Left cardiac atrium (tissue), 4 donors: ENCODE measurements at places on chromosomes 2 and 18.

- no peak for DNase-seq
These were observed 15.7 kb downstream of the C1QL2 start for GRCh38 chr2:119142824-119143223.

GRCh38 chr2:221229099-221229498 lies 343.0 kb downstream of the EPHA4 start:
- DNase-seq: no peak

DNA sequence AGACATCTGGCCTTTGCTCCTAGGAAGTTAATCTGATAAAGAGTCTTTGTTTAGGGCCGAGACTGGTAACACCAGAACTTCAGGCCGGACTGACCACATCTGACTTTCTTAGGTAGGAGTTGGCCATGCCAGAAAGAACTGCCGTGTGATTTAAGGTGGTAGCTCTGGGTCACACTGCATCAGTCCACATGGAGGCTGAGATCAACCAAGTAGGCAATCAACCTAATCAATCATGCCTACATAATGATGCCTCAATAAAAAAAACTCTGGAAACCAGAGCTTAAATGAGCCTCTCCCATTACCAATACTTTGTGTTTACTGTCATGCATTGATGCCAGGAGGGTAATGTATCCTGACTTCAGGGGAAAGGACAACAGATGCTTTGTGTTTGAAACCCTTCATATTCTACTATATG lies 44.1 kb upstream of the ORC2 start:
- DNase-seq: no peak

DNA sequence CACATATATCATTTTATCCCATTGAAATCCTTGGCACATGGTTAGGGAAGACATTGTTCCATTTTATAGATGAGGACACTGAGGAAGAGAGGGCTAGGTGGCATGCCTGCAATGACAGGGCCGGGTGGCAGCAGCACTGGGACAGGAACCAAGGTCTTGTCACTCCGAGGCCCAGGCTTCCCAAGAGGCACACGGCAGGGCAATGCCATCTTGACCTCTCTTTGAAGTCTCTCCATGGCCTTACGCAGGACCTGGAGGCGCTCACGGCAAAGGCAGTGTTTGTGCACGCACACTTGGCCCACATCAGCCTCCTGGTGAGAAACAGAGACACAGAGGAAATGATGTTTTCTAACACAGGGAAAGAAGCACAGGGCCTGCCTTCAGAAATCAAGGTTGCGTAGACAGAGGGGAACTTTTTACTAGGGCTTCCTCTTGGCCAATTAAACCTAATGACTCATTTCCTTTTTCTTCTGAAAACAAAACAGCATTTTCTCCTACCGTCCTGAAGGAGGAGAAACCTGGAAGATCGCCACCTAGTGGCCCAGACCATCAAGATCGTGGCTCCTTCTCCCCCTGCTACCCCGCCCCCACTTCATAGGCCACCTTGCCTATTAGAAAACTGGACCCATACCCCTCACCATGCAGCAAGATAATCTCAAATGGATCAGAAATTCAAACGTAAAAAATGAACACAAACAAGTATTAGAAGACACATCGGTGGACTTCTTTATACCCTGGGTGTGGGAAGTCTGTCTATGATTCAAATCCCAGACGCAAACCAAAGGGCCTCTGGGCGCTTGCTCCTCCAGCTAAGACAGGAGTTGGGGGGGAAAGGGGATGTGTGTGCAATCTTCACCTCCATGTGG lies 74.6 kb upstream of the SP3 start:
- peak; percentile 93 for DNase-seq

- DNase-seq: no peak
These were observed 211.6 kb downstream of the EN1 start for GRCh38 chr2:118635891-118636290.

DNA sequence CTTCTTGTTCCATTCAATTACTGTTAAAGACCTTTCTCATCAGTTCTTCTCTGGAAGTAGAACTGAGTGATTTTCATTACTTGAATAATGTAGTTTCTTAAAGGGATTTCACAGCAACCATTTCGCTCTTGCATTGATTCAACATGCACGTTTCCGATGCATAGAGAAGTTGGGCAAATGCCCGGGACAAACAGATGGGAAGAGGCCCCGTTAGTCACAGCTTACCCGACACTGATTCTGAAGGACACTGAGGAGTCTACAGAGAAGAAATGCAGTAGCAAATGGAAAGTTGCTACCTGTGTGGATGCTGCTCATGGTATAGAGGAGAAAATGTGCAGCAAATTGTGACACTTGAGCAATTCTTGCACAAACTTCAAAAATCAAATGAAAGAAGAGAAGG lies 32.3 kb upstream of the GCG start:
- DNase-seq: no peak

DNA sequence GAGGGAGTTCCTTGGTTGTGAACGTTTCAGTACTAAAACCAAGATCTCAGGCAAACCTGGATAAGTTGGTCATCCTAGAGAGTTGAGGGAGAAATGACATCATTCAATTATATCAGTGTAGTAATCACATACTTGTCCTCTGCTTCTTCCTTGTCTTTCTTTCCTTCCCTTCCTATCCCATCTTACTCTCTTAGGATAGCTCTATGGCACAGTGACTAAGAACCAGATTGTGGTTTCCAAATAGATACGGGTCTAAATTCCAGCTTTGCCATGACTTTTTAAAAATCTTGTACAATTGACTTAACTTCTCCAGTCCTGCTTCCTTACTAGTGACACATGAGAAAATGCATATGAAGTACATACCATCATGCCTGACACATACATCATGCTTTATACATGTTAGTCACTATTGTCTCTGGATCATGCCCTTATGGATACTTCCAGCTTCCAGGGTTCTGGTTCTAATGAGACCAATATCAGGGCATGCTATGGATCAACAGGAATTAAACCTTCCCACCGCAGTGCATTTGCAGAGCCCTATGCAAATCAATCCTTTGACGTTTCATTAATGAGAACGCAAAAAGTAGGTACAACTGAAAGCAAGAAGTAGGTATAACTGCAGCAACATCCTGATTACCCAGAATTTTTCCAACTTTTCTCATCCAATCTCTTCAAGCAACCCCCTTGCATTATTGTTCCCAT lies 168.0 kb upstream of the KLF7 start:
- no peak for DNase-seq

GRCh38 chr2:151289972-151290866 lies 751 bp upstream of the NMI start:
- no peak for DNase-seq

DNA sequence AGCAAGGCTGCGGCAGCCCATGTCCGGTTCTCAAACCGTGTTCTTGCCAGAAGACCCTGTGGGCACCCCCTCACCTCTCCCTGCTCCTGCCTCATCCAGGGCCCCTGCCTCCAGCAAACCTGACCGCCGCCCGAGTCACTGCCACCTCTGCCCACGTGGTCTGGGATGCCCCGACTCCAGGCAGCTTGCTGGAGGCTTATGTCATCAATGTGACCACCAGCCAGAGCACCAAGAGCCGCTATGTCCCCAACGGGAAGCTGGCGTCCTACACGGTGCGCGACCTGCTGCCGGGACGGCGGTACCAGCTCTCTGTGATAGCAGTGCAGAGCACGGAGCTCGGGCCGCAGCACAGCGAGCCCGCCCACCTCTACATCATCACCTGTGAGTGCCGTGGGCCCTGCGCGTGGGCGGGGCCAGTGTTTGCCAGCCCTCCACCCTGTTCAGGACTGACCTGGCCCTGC lies 32.2 kb downstream of the MTERF4 start:
- peak; percentile 14 for DNase-seq

DNA sequence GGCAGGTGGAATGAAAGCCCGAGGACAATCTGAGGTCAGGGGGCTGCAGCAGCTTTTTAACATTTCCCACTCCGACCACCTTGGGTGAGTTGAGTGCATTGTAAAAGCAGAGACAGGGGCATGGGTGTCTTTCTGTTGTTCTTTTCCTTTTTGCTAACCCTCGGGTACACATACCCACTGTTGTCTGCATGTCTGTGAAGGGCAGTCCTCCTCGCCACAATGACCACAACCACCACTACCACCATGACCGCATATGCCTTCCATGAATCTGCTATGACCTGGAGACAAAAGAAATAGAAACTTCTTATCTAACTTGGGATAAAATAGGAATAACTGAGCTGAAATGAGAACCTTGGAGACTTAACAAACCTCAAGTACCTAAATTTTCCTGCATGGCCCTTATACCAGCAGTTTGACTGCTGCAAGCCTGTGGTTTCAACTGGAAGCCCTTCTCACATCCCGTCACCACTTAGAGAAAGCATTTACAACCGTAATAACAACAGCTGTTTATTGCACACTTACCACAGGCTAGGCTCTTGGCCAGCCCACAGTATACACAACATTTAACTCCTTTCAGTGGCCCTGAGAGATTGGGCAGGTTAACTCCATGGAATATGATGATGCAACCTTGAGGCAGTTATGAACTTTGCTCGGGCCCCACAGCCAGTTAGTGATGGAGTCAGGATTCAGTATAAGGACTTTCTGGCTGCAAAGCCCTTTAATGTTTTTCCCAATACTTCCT lies 80.3 kb downstream of the GYPC start:
- no peak for DNase-seq

- no peak for DNase-seq
These were observed 86.1 kb upstream of the BCL2L11 start for GRCh38 chr2:111034606-111035005.

- no peak for DNase-seq
These were observed 516.3 kb downstream of the NRXN1 start for GRCh38 chr2:50515638-50516037.

DNA sequence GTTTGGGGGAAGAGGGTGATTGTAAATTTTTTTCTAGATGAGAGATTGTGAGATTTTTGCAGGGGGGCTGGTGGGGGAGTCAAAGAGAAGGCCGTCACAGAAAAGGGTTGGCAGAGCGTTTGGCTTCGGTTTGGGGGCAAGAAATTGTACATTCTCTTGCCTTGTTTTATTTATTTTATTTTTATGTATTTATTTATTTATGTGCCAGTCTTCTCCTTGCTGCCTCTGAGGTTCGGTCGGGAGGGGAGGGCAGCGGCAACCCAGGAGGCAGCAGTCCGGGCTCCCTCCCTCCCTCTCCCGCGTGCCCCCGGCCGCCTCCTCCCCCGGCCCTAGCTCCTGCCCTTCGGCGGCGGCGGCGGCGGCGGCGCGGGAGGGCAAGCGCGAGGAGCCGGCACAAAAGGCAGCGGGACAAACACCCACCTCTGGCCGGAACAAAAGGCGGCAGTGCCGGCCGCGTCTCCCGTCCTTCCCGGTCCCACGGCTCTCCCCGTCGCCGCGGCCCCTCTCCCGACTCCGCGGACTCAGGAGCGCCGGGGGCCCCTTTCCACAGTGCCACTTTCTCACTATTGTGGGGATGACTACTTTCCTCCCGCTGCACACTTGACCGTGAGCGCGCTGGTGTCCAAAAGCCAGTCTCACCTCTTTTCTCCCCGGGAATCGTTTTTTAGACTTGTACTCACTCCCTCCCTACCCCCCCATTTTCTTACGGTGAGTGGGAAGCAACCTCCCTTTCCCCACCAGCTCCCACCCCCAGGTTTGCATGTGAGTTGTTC lies 1.2 kb downstream of the BCL11A start:
- no peak for DNase-seq

GRCh38 chr18:56541340-56541739 lies 97.1 kb downstream of the TXNL1 start:
- DNase-seq: no peak

- DNase-seq: no peak
These were observed 182.5 kb upstream of the HS6ST1 start for GRCh38 chr2:128501006-128501690.

DNA sequence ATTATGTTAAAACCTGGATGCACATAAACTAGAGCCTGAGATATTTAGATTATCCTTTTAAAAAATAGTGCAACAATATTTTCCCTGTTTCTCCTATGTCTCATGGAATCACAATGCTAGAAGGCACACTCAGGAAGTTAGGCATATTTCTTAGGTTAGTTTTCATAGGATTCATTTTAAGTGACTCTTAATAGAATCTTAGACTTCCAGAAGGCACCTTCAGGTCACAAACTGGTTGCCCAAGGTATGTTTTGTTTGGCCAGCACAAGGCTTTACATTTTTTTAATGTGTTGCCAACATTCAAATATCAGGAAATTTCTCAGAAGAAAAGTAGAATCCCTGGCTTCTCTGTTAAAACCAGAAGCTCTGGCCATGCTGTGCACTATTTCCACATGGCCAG lies 129.3 kb downstream of the LNPK start:
- DNase-seq: no peak

- DNase-seq: no peak
These were observed 214.1 kb downstream of the AGPS start for GRCh38 chr2:177606636-177607035.

GRCh38 chr2:60739156-60739555 lies 16.9 kb upstream of the PAPOLG start:
- DNase-seq: no peak

DNA sequence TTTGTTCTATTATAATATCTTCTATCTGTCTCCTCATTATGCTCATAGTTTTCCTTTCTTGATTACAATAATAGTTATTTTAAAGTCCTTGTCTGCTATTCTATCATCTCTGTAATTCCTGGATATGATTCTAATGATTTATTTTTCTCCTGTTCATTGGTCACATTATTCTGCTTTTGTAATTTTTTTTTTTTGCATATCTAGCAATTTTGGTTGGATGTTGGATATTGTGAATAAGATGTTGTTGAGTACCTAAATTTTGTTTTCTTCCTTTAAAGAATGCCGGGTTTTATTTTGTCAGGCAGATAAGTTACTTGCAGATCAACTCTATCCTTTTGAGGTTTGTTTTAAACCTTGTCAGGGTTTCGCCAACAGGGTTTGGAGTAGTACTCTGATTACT lies 25.2 kb downstream of the KATNAL2 start:
- no peak for DNase-seq

DNA sequence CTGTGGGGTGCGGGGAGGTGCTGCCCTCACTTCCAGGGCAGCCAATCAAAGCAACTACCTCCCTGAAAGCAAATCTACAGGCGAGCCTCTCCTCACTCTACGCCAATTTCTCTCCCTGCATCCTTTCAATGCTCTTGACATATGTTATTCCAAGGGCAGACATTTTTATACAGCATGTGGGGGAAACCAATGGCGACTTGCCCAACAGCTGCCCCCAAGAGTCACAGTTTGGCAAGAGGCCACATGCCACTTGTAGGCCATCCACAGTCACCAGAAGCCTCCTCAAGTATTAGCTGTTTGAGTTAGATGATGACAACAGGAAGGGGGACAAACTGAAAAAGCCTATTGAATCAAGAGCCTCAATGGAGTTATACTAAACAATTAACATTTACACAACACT lies 114.6 kb downstream of the MYO5B start:
- DNase-seq: no peak

DNA sequence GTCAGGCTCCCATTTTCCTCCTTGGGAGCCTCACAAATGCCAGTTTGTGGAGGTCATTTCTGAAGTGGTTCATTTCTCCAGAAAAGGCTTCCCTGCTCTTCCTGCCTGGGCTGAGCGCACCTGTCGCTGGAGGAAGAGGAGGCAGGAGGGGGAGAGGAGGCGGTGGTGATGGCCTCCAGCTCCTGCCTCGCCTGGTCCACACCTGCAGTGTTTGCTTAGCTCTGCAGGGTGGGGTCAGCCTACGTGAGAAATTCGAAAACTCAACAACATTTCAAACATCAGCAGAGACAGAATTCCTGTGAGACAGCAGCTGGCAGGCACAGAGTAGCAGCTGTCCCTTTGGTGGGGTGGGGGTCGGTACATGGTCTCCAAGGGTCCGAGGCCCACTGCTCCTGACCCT lies 7.9 kb downstream of the IMPA2 start:
- DNase-seq: no peak
